RPMI8226 (cell line): ENCODE measurements at places on chromosomes 2 and 18.

DNA sequence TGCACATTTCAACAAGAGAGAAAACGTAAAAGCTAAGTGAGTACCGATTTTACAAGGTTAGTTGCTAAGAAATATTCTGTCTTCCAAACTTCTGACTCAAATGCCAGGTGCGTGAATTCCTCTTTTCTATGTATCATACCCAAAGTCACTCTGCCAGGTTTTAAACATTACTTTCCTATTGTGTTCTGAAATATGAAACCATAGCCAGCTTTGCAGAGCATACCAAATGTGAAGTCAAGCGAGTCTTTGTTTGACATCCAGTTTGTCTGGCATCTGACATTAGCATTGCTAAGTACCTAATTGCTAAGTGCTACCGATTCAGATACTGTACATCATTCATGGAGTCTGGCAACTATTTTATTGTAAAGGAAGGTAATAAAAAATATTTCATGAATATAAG, 321.9 kb upstream of the GALNT5 start:
- no peak for DNase-seq

DNA sequence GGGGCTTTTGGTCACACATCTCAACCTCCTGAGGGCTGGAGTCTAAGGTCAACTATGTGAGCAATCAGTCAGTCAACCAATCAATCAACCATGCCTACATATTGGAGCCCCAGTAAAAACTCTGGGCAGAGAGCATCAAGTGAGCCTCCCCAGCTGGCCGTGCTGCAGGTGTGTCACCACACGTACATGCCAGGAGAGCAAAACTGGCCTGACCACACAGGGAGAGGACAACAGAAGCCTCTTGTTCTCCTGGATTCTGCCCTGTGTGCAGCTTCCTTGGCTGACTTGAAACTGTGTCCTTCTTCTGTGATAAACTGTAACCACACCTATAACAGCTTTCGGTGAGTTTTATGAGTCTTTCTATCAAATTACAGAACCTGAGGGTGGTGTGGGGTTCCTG, 25.9 kb downstream of the GPR35 start:
- DNase-seq, result no peak

- no peak for DNase-seq
Observed at GRCh38 chr2:37250869-37251740, 19.6 kb downstream of the NDUFAF7 start.

DNA sequence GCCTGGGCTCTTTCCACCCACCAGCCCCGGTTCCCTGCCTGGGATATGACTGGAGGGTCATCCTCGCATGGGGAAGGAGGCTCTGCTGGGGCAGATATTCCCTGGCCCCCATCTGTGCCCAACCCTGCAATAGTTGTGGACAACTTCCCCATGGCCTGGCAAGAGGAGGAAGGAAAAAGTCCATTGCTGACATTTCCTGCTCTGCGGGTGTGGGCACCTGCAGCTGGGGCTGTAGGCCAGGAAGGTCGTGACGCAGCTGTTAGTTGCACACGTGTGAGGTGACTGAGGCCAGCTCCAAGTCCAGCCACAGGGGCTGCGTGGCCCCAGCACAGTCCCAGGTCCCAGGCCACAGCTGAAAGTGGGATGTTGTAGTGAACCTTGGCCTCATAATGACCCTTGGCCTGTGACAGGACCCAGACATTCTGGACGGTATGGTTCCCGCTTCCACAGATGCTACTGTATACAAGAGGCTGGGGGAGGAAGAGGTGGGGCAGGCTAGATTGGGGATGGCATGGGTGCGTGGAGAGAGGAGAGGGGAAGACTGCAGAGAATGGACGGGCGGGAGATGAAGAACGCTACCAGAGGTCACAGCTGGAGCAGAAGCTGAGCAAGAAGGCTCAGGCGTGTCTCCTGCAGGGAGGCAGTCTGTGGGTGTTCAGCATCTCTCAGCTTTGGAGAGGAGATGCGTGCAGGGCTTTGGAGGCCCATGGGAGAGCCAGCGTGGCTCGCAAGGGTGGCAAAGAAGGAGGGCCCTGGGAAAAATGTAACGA, 22.1 kb downstream of the OTOF start:
- peak; percentile 46 for DNase-seq

- DNase-seq, result peak; percentile 88
Observed at GRCh38 chr18:22930089-22930713, 2.9 kb upstream of the RBBP8 start.

- no peak for DNase-seq
Observed at GRCh38 chr2:75580156-75580555, 19.4 kb upstream of the EVA1A start.

GRCh38 chr2:206823178-206823577, 57.8 kb downstream of the FASTKD2 start:
- no peak for DNase-seq

GRCh38 chr2:174120346-174120745, 128.0 kb downstream of the OLA1 start:
- no peak for DNase-seq

DNA sequence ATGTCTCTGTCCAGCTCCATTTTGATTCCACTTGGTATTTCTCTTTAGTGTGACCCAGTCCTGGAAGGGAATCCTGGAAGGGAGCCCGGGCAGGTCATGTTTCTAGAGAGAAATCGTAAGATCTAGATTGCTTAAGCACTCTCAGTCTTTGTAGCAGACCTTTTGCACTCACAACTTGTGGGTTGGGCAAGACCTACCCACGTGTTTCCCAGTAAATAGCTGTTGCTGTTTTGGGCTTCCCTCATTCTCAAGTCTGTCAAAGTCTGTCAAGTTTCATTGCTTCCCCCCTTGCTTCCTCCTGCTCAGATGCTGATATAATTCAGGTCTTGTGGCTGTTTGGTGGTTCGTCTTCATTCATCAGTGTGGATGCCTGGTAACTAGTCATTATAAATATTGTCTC, 17.4 kb upstream of the NEMP2 start:
- no peak for DNase-seq

GRCh38 chr2:235381261-235381912, 112.5 kb upstream of the AGAP1 start:
- no peak for DNase-seq

DNA sequence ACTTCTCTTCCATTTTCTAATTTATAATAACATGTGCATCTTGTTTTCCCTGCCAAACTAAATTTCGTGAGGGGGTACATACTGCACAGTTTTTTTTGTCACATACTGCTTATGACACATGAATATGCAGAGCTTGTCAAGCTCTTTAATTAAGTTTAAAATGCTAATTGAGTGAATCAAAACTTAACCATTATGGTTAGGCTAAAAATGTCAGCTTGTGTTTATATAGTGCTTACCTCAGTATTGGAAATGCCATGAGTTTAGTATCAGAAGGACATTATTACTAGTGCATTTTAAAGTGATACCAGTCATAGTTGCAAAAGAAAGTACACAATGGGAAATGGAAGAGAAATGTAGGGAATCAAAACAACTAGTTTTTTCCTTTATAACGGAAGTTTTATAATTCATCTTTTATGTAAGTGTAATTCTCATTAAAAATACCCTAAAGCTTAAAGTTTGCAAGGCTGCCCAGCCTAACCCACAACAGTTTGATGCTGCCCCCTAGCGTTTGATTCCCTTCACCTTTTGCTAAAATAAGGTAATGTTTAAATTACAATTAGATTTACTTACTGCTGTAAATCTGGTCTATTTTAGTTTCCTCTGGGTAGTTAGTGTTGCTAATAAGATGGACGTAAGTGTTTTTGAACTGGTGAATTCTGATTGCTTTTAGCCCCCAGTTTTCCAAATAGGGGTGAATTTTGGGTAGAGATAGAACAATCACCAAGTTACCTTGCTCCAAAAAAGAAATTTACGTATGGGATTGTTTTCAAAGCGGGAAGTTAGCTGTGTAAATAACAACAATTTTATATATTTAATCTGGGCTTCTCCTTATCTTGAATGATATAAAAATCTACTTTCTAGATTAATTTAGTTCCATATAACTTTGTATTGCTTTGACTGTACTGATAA, 3.2 kb downstream of the SLC39A10 start:
- DNase-seq, result peak; percentile 82

- no peak for DNase-seq
Observed at GRCh38 chr2:7646661-7647060, 729.4 kb downstream of the RNF144A start.

DNA sequence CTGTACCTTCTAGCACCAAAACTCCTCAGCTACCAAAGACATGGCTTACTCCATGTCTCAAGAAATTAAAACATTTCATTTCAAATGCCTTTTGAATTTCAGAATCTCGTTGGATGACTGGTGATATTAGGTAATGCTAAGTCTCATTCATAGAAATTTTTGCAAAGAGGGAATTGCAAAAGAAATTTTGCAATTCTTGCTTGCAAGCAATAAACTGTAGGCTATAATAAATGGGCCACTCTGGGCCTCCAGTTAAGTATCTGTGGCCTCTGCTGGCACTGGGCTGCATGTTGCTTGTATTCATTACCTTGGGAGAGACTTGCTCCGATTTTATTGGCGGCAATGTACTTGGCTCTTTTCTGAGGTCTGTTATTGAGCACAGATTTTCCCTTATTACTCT, 2.8 kb upstream of the LCLAT1 start:
- no peak for DNase-seq

- no peak for DNase-seq
Observed at GRCh38 chr2:224780106-224780505, 63.9 kb upstream of the CCDC195 start.

DNA sequence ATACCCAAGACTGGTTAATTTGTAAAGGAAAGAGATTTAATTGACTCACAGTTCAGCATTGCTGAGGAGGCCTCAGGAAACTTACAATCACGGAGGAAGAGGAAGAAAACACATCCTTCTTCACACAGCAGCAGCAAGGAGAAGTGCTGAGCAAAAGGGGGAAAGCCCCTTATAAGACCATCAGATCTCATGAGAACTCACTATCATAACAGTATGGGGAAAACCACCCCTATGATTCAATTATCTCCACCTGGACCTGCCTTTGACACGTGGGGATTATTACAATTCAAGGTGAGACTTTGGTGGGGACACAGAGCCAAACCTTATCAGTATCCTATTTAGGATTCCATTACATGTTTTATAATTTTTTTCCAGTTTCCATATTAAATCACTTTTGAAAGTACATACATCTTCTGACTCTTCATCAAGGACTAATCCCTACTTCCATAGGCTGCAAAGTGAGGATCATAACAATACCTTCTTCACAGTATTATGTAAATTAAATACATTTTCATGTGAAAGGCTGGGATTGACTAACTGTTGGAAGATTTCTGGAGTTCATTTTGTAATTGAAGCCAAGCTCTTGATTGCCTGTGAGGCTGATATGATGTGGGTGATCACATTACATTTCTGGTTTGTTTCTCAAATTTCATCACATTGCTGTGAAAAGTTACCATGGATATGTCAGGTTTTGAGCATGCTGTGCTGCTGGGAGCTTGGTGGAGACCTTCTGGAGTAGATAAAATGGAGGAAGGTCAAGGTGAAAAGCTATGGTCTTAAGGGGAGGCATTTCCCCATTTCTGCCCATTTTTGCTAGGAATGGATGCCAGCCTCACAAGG, 31.7 kb upstream of the CERS6 start:
- DNase-seq, result no peak

GRCh38 chr18:5556310-5556974, 12.6 kb upstream of the EPB41L3 start:
- no peak for DNase-seq

DNA sequence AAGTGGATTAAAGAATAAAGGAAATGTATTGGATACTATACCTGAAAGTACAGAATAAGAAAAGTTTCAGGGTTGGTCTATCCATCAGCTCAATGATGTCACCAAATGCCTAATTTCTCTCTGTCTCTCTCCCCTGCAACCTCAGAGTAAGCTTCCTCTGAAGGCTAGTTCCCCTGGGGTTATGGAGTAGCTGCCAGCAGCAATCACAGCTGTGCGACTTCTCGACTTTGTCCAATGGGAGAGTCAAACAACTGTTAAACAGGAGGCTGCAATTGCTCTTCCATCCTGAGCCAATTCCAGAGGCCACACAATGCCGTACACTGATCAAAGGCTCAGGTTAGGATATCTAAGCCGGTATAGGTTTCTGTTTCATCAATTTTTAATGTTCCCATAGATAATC, 95.3 kb upstream of the FANCL start:
- DNase-seq, result no peak

DNA sequence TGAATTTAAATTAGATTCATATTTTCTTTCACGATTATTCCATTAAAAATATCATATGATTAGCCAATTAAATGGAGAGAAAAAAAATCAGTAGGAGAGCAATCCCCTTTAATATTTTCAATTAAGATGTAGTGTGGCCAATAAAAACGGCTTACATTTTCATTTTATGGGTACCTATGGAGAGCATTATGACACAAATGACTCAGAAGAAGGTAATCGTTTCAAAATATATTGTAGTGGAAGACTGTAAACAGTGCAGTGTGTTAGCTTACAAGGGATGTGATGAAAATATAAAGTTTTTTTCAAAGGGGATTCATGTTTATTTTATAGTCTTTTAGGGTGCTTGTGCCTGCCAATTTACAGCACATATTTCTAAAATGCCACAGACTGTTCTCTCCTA, 1507.4 kb upstream of the CELF4 start:
- no peak for DNase-seq

GRCh38 chr18:48863432-48864065, 87.2 kb downstream of the SMAD7 start:
- DNase-seq, result no peak

DNA sequence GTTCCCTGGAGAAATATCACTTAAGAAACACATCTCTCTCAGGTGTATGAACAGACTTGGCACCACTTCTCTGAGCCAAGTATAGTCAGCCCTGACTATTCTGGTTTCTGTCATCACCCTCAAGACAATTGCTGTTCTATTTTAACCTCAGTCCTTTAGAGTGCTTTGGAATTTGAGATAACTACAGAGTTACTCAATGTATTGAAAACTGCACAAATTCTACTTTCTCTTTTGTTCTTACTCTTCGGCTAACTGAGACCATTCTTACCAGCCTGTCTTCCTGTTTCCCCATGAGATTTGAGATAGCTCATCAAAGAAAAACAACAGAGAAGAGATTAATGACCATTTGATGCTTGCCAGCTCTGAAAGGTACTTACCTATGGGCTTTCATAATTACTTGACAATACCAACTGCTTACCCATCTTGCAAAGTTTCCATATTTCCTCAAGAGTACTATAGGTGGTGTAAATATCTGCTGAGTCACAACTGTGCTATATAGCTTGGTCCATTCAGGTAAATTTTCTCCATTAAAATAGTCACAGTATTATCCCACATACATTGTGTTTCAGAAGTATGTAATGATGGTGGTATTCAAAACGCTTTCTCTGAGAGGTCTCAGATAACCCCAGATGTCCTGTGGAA, 467.5 kb upstream of the CHST9 start:
- no peak for DNase-seq

- no peak for DNase-seq
Observed at GRCh38 chr2:68831686-68832232, 39.4 kb downstream of the BMP10 start.

- no peak for DNase-seq
Observed at GRCh38 chr2:634636-635388, 42.4 kb downstream of the TMEM18 start.

GRCh38 chr2:101971836-101972235, 19.9 kb upstream of the IL1R2 start:
- no peak for DNase-seq
